ENCODE measurements at places on chromosomes 4 and X. TPM values are rescaled to one million over a fixed set of nuclear protein-coding genes. Genes with fewer than 3 reads are reported as not detected.

SSX7 gene
- not detected for total RNA-seq

AFP gene
- 0.29 TPM for total RNA-seq

GPR50 gene
- not detected for total RNA-seq

PWWP3B gene
- 0.73 TPM for total RNA-seq

NRK gene
- total RNA-seq: 4.8 TPM

PF4V1 gene
- total RNA-seq: 2.6 TPM

TSPAN6 gene
- total RNA-seq: 24.9 TPM

YIPF6 gene
- total RNA-seq: 18.5 TPM

XG gene
- 0.73 TPM for total RNA-seq

TACR3 gene
- total RNA-seq: not detected

L1CAM gene
- not detected for total RNA-seq

BST1 gene
- 9.5 TPM for total RNA-seq

RAB40A gene
- total RNA-seq: 0.64 TPM

ARX gene
- not detected for total RNA-seq

GLUD2 gene
- 7.3 TPM for total RNA-seq

CPZ gene
- 33.6 TPM for total RNA-seq

AFAP1 gene
- 44.3 TPM for total RNA-seq

SPANXC gene
- not detected for total RNA-seq

RXFP1 gene
- 0.37 TPM for total RNA-seq

GAGE13 gene
- not detected for total RNA-seq

VSIG1 gene
- total RNA-seq: not detected

NSUN7 gene
- total RNA-seq: not detected
